ENCODE measurements at places on chromosomes 5 and 9.
A peak's percentile ranks its signal among the peaks of the same experiment; 100 is the strongest.

GRCh38 chr5:129031886-129032683 is 62.5 kb upstream of the ISOC1 start:
- DNase-seq = no peak

GRCh38 chr5:90560771-90561170 is 2.2 kb downstream of the ADGRV1 start:
- DNase-seq = no peak

- DNase-seq = no peak
Observed at GRCh38 chr5:68368311-68369022, 152.9 kb downstream of the PIK3R1 start.

- DNase-seq = no peak
Observed at GRCh38 chr9:38171538-38171884, 102.5 kb upstream of the SHB start.

GRCh38 chr5:170279459-170279817 is 18.1 kb downstream of the LCP2 start:
- DNase-seq = no peak

DNA sequence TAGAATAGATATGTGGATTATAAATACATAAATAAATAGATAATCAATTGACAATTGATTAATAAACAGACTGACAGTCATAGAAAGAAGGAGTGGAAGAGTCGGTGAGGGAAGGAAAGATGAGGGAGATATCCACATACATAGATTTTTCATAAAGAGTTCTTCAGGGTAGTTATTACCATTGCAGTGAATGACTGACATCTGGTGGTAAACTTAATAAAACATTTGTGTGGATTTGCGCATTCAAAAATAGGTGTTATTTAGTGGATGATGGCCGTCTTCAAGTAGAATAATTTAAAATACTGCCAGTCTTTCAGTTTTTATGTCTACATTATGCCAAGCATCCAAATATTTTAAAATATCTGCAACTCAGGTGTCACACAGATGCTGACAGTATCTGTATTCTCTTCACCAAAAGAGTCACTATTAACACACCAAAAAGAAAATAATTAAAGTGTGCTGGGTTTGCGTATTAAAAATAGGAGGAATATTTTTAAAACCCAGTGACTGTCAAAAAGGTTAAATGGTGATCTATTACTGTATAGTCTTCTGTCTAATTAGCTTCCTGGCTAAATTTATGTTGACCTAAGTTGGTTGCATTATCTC is 78.8 kb downstream of the GIN1 start:
- peak; percentile 39 for DNase-seq

GRCh38 chr5:38692346-38692745 is 135.9 kb upstream of the LIFR start:
- DNase-seq = no peak

- no peak for DNase-seq
Observed at GRCh38 chr5:150397146-150397781, 15.4 kb downstream of the CD74 start.

GRCh38 chr5:31944684-31945445 is 229.3 kb downstream of the GOLPH3 start:
- DNase-seq = no peak

DNA sequence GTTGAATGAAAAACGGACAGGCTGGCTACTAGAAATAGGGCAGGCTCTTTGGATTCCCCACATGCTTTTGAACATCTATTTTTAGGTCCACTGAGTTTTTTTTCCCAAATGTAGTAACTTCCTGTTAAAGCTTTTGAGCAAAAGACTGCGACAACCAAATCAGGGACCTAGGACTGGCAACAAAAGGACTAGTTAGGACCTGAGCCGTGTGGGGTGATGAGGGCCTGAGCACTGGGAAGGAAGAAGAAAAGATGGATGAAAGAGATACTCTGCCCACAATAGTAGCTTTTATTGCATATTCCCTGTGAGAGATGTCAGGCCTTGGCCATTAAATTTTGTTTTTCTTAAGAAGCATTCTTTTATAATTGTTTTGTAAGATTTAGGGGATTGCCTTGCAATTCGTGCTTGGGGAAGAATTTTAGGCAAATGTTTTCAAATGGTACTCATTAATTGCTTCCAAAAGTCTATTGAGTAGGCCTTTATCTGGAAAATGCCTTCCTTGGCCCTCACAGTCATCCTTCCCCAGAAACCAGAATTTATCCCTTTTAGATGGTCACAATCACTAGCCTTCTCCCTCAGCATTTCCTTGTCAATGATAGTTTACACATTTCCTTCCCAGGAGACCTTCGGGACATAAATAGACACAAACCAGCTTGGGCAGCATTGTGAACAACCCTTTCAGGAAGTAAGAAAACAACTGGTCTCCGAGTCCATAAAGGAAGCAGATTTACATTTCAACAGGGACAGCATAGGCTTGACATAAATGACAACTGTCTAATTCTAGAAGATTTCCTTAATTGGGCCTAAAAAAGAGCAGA is 166.5 kb downstream of the RMI1 start:
- DNase-seq = no peak

DNA sequence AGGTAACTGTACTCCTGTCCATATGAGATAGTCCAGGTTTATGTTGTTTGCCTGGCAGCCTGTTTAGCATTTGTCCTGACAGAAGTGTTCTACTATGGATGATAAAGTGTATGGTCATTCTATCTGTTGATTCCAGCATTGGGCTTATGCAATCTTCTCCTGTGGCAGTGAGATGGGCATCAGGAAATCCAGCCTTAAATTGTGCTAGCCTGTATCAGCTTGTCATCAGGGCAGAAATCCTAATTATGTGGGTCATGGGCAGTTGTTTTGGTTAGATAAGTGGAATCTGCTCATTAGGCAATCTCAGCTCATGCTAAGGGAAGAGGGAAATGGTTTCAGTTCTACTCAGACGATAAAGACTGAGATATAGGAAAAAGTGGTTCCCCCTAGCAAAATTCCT is 247.4 kb upstream of the CHD1 start:
- no peak for DNase-seq

GRCh38 chr9:124813041-124813440 is 36.1 kb downstream of the OLFML2A start:
- no peak for DNase-seq

GRCh38 chr9:117927354-117927753 is 223.2 kb downstream of the TLR4 start:
- no peak for DNase-seq

GRCh38 chr9:32395510-32396216 is 11.2 kb downstream of the ACO1 start:
- no peak for DNase-seq

- no peak for DNase-seq
Observed at GRCh38 chr5:13695076-13695712, 249.3 kb downstream of the DNAH5 start.

- no peak for DNase-seq
Observed at GRCh38 chr5:98564836-98565235, 208.6 kb upstream of the RGMB start.

- DNase-seq = no peak
Observed at GRCh38 chr5:103036601-103037000, 83.3 kb downstream of the GIN1 start.

DNA sequence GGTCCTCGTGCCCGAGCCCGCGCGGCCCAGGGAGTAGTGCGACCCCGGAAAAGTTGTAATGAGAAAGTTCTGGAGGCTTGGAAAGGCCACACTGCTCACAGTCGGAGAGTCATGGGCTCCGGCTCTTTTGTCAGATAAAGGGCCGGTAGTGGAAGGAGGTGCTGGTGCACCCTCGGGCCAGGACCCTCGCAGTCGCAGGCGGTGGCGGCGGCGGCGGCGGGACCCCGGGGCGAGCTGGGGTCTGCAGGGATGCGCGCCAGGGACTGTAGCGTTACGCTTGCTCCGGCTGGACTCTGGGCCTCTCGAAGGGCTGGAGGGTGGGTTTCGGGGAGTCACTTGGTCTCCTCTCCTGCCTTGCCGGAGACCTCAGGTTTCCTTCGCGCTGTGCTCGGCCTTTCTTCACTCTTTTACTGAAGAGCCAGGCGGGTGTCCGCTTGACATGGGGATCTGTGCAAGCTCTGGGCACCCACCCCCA is 1.5 kb downstream of the RORB start:
- no peak for DNase-seq

- no peak for DNase-seq
Observed at GRCh38 chr5:150070821-150071220, 15.5 kb downstream of the CSF1R start.

DNA sequence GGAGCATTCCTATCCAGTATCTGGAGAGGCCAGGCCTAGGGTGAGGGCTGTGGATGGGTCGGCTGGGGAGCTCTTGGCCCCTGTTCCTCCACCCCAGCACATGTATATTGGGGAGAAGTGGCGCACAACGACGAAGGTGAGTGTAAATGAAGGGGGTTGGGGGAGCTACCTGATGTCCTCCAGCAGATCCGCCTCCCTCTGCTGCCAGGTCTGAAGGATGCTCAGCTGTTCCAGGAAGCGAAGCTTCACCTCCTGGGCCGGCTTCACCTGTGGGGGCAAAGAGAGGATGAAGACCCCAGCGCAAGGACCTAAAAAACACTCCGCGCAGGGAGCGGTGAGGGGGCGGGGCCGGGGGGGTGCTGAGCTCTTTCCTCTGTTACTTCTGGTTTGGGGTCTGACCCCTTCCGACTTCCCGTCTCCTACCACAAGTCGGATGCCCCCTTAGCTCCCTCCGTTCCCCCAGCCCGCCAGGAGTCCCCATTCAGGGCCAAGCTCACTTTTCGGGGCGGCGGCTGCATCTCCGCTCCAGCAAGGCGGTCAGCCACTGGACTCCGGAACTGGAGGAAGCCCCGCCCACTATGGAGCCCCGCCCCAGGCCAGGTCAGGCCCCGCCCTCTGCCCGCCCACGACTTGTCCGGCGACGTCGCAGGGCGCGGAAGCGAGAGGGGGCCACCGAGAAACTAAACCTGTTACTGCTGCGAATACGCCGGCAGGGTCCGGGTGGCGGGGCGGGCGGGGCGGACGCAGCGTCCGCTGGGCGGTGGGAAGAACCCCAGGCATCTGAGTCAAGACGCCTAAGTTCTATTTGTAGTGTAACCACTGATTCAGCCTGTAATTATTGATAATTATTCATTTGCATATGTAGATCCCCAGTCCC is at the start of gene FCHSD1:
FCHSD1 (minus strand) TSS at position 568 of the 877 bp plus-strand sequence; CDS start at position 518, 50 bp downstream.
- DNase-seq = peak; percentile 88

DNA sequence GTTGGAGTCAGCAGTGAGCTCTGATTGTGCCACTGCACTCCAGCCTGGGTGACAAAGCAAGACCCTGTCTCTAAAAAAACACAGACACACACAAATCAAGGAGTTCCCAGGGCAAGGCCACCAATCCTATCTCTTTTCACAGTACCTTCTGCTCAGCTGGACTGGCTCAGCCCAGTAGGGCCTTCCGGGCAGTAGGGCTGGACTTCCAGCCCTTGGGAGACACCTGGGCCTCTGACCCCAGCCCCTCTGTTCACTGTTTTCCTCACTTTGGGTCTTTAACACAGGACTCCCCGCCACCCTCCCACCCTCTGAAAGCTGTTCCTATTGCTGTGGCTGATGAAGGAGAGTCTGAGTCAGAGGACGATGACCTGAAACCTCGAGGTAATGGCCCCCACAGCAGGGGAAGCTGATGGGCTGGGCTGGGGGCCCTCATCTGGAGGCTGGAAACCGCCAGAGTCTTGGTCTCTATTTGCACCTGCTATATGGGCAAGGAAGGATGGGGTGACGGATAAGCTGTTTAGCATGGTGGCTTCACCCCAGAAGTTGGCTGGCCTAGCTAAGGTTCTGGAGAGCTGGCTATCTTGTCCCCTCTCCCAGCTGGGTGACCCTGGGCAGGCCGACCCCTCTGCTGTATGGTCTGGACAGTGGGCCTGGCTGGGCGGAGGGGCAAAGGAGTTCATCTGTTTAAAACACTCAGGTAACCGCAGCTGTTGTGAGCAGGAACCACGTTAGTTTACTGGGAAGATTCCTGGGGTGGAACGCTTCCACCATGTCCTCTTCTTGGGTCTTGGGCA is 25.6 kb downstream of the USP20 start:
- DNase-seq = no peak

GRCh38 chr5:10581867-10582511 is 18.1 kb downstream of the ANKRD33B start:
- no peak for DNase-seq

GRCh38 chr5:96743065-96743768 is 64.5 kb downstream of the ERAP1 start:
- DNase-seq = no peak

GRCh38 chr9:94985649-94986048 is 259.1 kb downstream of the AOPEP start:
- DNase-seq = no peak

GRCh38 chr5:172713113-172713808 is 57.7 kb downstream of the DUSP1 start:
- peak; percentile 76 for DNase-seq

- no peak for DNase-seq
Observed at GRCh38 chr5:122615146-122615545, 159.7 kb upstream of the SNX2 start.

- DNase-seq = no peak
Observed at GRCh38 chr5:179766021-179766725, 27.6 kb upstream of the LTC4S start.

- DNase-seq = no peak
Observed at GRCh38 chr9:5695860-5696259, 67.0 kb downstream of the RIC1 start.

- DNase-seq = no peak
Observed at GRCh38 chr5:30239331-30240022, 954.0 kb upstream of the CDH6 start.

DNA sequence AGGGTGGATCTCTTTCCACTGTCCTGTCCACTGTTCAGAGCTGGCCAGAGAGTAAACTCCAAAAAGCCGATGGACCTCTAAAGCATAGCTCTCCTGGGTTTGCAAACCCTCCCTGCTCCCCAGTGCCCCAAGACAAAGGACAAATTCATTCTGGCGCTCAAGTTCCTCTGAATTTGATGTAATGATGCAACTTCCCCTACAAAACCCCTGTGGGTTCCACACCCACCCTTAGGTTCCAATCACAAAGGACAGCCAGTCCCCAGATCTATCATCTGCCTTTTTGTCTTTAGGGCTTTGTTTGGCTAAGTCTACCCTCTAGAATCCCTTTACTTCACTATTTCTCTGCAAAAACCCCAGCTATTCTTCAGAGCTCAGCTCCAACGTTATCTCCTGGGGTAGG is 57.4 kb upstream of the SLC25A51 start:
- DNase-seq = no peak

Data from CD4-positive, alpha-beta T cell treated with Interleukin-10 for 1 hour (primary cell).